ENCODE measurements at places on chromosomes 5 and 9.

DNA sequence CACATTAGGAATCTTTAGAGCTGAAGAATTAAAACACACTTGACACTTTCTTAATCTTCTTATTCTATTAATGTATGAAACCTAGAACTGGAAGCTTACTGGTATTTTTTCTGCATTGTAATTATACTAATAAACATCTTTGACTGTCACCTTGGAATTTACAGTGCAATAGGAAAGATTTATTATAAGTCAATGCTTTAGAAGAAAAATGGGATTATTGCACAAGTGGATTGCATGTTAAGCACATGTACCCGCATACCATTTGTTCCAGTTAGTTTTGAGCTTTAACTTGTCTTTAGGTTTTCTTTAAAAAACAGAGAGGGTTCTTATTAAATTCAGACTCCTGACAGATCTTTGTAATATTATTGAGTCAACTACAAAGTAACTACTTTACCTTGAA lies 278.5 kb downstream of the CCDC171 start:
- no peak for DNase-seq

DNA sequence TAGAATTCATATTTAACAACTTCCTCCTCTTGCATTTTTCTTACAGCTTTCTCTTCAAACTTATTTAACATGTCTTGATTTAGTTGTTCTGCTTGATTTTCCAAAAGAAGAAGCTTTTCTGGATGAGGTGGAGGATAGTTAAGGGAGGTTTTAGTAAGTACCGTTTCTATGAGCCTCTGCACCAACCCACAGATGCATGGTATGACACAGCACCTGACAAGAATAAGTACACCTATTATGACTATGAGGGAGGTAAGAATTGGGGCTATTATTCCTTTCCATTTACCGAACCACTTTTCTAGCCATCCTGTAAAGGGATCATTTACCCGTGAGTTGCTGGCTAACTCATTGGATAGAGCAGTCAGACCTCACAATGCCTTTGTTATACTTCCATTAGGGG lies 2.5 kb upstream of the HMGCS1 start:
- no peak for DNase-seq

DNA sequence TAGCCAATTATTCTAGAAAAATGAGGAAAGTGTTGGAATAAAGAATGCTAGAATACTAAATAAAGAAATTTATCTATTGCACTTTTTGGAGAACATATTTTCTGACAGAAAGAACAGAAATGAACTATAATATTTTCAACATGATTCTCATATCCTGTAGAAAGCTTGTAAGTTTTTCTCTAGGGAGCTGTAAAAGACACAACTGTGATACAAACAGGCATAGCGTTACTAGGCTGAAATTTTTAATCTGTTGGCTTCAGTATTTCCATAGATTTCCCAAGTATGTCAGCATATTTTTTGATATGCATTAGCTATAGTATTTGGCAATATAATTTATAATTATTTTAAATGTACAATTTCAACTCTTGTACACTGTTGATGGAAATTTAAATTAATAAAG lies 31.3 kb downstream of the ANXA1 start:
- DNase-seq: no peak

GRCh38 chr9:17490110-17490509 lies 88.8 kb upstream of the SH3GL2 start:
- no peak for DNase-seq

DNA sequence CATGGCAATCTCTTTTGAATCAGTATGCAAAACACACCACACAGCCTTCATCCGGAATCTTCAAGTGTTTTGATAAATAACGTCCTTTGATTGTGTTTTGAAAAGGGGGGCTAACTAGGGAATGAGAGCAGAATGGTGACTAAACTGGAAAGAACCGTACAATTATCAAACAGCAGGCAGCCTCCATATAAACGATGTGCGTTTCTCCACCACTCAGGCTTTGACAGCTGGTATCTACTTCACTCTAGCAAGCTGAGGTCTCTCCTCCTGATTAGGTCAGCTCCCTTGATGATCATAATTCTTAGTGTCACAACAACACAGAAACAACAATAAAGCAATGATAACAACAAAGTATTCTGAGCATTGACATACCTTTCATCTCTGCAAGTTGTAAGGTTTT lies 465.9 kb downstream of the TUSC1 start:
- no peak for DNase-seq

DNA sequence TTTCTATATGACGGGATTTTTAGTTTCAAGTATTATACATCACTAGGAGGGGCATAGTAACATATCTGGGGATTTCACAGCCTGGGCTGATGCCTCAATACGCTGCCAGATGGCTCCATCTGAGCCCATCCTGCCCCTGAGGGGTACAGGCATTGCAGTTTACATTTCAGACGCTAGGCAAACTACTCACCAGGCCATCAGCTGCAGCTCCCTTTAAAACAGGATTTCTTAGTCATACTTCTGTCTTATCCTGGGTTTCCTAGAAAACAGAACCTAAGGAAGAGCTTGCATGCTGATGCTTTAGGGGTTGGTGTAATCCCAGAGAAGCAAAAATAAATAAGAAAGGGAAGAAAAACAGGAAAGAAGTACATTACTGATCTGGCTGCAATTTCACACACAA lies 372.8 kb upstream of the PIK3R1 start:
- DNase-seq: peak; percentile 34

DNA sequence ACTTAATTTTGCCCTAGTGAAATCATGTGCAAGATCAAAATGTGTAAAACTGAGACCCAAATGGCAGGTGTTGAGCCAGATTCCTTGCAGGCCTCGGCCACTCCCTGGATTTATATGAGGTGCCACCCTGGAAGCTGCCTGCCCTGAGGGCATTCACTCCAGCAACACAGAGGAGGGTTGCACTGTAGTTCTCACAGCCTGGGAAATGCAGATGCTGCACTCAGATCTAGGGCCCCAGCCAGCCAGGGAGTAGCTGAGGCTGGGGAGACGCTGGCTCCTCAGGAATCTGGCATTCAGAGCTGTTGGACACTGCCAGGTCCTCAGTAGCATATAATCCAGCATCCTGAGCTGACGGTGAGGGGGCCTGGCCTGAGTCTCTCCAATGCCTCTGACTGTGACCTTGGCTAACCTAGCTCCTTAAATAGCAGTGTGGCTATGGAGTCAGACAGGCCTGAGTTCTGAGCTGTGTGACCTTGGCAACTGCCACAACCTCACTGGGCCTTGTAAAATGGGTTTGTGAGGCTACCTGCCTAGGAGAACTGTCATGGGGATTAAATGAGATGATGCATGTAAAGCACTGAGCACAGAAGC lies 8.7 kb downstream of the KCNMB1 start:
- DNase-seq: no peak
